Activated T-cell treated with anti-CD3 and anti-CD28 coated beads, Interleukin-2, amount 50 U/mL, for 72 hours (primary cell): ENCODE measurements at places on chromosomes 7 and 10. TPM values are rescaled to one million over a fixed set of nuclear protein-coding genes. Genes with fewer than 3 reads are reported as not detected.

GRCh38 chr10:131644289-131644688 is 256.5 kb upstream of the PPP2R2D start:
- H3K27me3 ChIP-seq, result no peaks in the 10 kb centered on the region
- H3K36me3 ChIP-seq, result no peaks in the 10 kb centered on the region
- no peak for DNase-seq
- H3K27ac ChIP-seq, result no peak overlapping the region
- H3K4me3 ChIP-seq, result peak overlapping the region; percentile 63

DNA sequence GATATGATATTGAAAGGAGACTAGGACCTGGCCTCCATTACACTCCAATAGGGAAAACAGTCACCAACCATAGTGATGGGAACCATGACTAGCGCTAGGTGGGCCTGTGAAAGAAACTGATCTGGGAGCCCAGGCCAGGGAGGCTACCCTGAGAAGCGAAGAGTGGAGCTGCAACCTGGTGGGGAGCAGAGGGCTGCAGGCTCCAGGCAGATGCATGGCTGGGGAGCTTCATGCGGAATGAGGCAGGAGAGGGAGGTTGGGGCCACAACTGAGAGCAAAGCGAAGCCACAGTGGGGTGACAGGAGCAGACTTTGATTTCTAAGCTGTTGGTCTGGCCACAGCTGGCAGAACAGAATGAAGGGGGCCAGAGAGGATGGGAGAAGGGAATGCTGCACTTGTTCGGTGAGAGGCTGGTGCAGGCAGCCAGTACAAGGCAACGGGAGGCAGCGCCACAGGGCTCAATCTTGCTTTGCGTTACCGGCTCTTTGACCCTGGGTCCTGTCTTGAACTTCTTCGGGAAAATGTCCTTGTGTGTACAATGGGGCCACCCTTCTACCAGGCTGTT is 88.4 kb downstream of the TACC2 start:
- H3K4me3 ChIP-seq, result no peak overlapping the region
- no peak for DNase-seq
- no peak overlapping the region for H3K27ac ChIP-seq
- H3K4me1 ChIP-seq, result no peaks in the 10 kb centered on the region
- H3K27me3 ChIP-seq, result no peaks in the 10 kb centered on the region

DNA sequence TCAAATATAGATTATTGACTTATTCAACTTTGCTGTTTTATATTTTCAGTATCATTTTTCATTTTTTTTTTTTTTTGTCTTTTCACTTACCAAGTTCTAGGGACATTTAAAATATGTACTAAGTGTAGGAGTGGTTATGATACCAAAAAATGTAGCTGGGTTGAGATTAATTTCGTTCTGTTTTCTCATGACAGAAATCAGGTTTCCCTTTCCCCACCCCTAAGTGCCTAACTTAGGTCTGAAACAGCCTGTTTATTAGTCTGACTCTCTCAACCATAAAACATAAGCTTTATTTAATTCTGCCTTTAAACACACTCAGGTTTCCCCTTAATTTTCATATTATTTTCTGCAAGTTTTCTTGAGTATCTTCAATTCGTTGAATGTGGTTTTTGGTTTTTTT is 22.1 kb downstream of the TMEM106B start:
- H3K27me3 ChIP-seq, result no peaks in the 10 kb centered on the region
- H3K36me3 ChIP-seq, result peaks cover 8% of the 10 kb centered on the region
- DNase-seq, result no peak
- H3K4me1 ChIP-seq, result peaks cover 10% of the 10 kb centered on the region

- no peaks in the 10 kb centered on the region for H3K4me1 ChIP-seq
- H3K27ac ChIP-seq, result no peak overlapping the region
- H3K36me3 ChIP-seq, result peaks cover 1% of the 10 kb centered on the region
These were observed 95.4 kb upstream of the WDR11 start for GRCh38 chr10:120755771-120756170.

DNA sequence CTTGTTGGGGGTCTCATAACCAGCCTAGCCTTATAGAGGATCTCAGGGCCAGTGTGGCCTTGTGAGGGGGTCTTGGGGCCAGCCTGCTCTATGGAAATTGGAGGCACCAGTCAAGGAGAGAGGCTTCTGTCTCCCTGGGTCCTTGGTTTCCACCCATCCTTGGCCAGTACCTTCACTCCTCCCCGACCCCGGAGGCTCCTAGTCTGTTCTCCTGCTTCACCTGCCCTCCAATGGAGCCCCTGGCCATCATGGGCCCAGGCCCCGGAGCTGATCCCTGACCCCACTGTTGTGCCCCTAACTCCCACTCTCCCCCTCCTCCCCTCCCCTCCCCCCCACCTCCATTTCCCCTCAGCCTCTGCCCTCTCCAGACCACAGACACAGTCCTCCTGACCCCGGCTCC is 29.7 kb downstream of the RASGEF1A start:
- no peak overlapping the region for H3K4me3 ChIP-seq
- H3K27me3 ChIP-seq, result no peaks in the 10 kb centered on the region
- DNase-seq, result no peak
- peaks cover 3% of the 10 kb centered on the region for H3K4me1 ChIP-seq

GRCh38 chr10:31034098-31034909 is 2.6 kb upstream of the ZNF438 start:
- H3K27me3 ChIP-seq, result no peaks in the 10 kb centered on the region
- no peaks in the 10 kb centered on the region for H3K36me3 ChIP-seq
- peaks cover 18% of the 10 kb centered on the region for H3K4me1 ChIP-seq
- H3K4me3 ChIP-seq, result no peak overlapping the region
- no peak for DNase-seq
- H3K27ac ChIP-seq, result no peak overlapping the region

- no peak overlapping the region for H3K27ac ChIP-seq
- H3K4me3 ChIP-seq, result no peak overlapping the region
- H3K27me3 ChIP-seq, result no peaks in the 10 kb centered on the region
- H3K4me1 ChIP-seq, result no peaks in the 10 kb centered on the region
These were observed 34.9 kb downstream of the FAM171A1 start for GRCh38 chr10:15336211-15336610.

DNA sequence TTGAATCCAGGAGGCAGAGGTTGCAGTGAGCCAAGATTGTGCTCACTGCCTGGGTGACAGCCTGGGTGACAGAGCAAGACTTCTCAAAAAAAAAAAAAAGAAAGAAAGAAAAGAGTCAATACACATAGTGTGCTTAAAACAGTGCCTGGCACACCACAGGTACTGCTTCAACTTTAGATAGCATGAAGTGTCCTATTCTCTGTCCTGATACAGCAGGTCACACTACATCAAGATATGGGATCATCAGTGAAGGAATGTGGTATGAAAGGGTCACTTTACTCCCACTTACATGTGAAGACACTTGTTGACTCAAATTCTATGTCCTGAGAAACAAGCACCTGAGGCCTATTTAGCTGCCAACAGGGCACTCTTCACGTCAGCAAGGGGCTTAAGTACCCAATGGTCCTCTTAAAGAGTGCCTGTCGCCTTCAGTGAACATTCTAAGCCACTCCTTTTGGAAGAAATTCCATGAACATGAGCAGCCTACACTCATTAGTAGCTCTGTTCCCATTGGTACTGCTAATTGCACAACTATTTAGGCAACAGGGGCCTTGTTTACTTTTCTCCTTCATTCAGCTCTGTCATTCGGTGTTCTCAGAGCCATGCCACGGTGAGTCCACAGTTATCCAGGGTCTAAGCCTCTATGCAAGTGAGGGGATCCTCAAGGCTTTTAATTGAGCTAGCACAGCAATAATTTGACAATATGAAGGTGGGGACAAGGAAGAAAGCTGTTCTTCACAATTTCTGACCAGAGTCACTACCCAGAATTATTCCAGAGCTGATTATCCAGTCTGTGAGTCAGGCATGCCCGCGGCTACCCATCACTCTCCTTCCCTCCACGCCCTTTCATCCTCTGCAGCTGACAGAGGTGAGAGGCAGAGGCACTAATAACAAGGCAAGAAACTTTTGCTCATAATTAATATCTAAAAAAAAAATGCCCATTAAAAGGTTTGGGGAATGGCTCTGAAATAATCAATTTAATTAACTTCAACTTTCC is 56.6 kb upstream of the PTN start:
- H3K27me3 ChIP-seq, result no peaks in the 10 kb centered on the region
- H3K4me3 ChIP-seq, result no peak overlapping the region
- H3K36me3 ChIP-seq, result no peaks in the 10 kb centered on the region
- no peaks in the 10 kb centered on the region for H3K4me1 ChIP-seq

GRCh38 chr7:157077986-157078644 is 60.6 kb upstream of the UBE3C start:
- no peak for DNase-seq
- peaks cover 2% of the 10 kb centered on the region for H3K36me3 ChIP-seq
- H3K4me3 ChIP-seq, result no peak overlapping the region
- H3K27ac ChIP-seq, result no peak overlapping the region
- peaks cover 46% of the 10 kb centered on the region for H3K27me3 ChIP-seq
- no peaks in the 10 kb centered on the region for H3K4me1 ChIP-seq

DNA sequence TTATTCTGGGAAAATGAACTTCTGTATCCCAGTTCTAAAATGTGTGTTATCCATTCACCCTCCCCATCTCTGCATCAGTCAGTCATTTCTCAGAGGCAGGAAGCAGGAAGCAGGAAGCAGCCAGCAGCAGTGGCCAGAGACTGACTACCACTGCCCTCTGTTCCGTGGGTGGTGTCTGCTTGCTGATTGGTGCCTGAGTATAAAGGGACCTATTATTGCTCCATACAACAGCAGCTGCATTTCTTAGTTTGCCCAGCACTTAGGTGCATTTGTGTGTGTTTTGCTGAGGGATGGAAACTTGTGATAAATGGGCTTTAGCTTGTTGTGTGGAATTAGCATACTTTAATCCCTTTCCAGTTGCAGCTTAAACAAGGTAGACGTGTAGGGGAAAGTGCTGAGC is 582.2 kb downstream of the SORCS1 start:
- no peak overlapping the region for H3K27ac ChIP-seq
- H3K4me1 ChIP-seq, result no peaks in the 10 kb centered on the region
- H3K27me3 ChIP-seq, result no peaks in the 10 kb centered on the region
- H3K4me3 ChIP-seq, result no peak overlapping the region

- no peak overlapping the region for H3K27ac ChIP-seq
- DNase-seq, result no peak
- no peaks in the 10 kb centered on the region for H3K36me3 ChIP-seq
- peaks cover 15% of the 10 kb centered on the region for H3K27me3 ChIP-seq
- H3K4me3 ChIP-seq, result no peak overlapping the region
These were observed 20.5 kb downstream of the GRID1 start for GRCh38 chr10:86345859-86346798.

GRCh38 chr10:18880530-18880929 is 168.1 kb upstream of the MALRD1 start:
- no peaks in the 10 kb centered on the region for H3K4me1 ChIP-seq
- H3K27ac ChIP-seq, result no peak overlapping the region
- no peak for DNase-seq
- no peaks in the 10 kb centered on the region for H3K36me3 ChIP-seq
- H3K4me3 ChIP-seq, result no peak overlapping the region
- H3K27me3 ChIP-seq, result no peaks in the 10 kb centered on the region

DNA sequence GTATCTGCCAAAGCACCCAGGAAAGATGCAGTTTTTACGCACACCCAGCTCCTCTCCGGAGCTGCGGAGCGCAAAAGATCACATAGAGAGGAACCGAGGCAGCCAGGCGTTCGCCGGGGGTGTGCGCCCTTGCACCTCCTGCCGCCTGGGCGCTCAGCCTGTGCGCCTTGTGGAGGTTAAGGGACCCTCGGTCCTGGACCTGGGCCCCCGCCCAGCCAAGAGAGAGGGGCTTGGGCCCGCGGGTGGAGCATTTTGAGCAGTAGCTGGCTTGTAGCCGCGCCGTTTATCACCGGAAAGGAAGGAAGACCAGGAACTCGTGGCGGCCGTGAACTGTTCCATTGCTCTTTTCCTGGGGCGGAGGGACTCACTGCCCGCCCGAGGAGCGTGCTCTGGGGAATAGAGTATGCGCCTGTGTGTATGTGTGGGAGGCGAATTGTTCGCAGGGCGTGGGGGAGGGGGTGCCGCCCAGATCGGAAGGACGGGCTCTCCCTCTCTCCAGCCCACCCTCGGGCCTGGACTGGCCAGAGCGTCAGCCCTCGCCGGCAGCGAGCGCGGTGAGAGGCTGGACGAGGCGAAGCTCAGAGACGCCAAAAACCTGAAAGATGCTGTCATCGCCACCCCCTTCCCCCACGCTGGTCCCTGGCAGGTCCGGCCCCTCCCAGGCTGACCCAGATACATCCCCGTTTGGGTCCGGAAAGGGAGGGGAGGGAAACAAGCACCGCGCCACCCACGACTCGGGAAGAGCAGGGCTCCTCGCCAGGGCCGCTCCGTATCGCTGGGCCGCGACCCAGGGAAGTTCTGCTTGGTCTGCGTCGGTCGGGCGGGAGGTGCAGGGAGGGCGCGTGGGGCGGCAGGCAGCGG is 1.2 kb upstream of the WNT2 start:
- peak overlapping the region; percentile 55 for H3K4me3 ChIP-seq
- no peak overlapping the region for H3K27ac ChIP-seq
- no peak for DNase-seq
- peaks cover 73% of the 10 kb centered on the region for H3K27me3 ChIP-seq

- no peaks in the 10 kb centered on the region for H3K36me3 ChIP-seq
- no peak overlapping the region for H3K4me3 ChIP-seq
- H3K4me1 ChIP-seq, result no peaks in the 10 kb centered on the region
- no peaks in the 10 kb centered on the region for H3K27me3 ChIP-seq
These were observed 241.0 kb downstream of the FRMD4A start for GRCh38 chr10:14089556-14090292.

DNA sequence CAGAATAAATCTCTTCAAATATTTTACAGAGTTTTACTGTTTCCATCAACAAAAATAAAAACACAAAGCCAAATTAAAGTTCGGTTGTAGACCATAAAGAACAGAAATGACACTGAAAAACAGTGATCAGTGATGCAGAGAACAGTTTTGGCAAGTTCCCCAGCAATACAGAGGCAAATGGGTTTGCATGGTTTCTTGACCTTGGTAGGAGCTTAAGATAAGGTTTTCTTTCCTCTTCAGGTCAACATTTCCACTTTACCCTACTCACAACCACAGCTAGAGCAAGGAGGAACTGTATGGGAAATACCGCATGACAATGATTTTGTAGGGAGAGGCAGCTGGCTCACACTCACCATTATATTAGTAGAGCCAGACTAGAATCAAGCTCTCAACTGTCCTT is 199.5 kb downstream of the SH2D4B start:
- H3K27ac ChIP-seq, result no peak overlapping the region
- H3K4me3 ChIP-seq, result no peak overlapping the region
- no peaks in the 10 kb centered on the region for H3K4me1 ChIP-seq
- no peak for DNase-seq
- peaks cover 6% of the 10 kb centered on the region for H3K27me3 ChIP-seq
- H3K36me3 ChIP-seq, result no peaks in the 10 kb centered on the region

GRCh38 chr7:25669961-25670841 is 441.9 kb upstream of the NPVF start:
- no peaks in the 10 kb centered on the region for H3K36me3 ChIP-seq
- peaks cover 7% of the 10 kb centered on the region for H3K27me3 ChIP-seq
- no peak overlapping the region for H3K27ac ChIP-seq
- no peak overlapping the region for H3K4me3 ChIP-seq
- H3K4me1 ChIP-seq, result no peaks in the 10 kb centered on the region

- H3K4me3 ChIP-seq, result no peak overlapping the region
- no peak overlapping the region for H3K27ac ChIP-seq
- no peaks in the 10 kb centered on the region for H3K36me3 ChIP-seq
- no peak for DNase-seq
- peaks cover 7% of the 10 kb centered on the region for H3K27me3 ChIP-seq
These were observed 426.0 kb downstream of the DNAJB6 start for GRCh38 chr7:157762824-157763223.

The PRR15 gene
- total RNA-seq, result not detected

The ERV3-1 gene
- total RNA-seq, result 14.6 TPM

The MTG1 gene
- 58.0 TPM for total RNA-seq

The SLC13A1 gene
- not detected for total RNA-seq

The OTUD1 gene
- 13.3 TPM for total RNA-seq

The TSPAN33 gene
- 17.3 TPM for total RNA-seq

The CCL24 gene
- total RNA-seq, result not detected

The CHRM2 gene
- total RNA-seq, result not detected

The NEURL1 gene
- 3.5 TPM for total RNA-seq

The SOSTDC1 gene
- not detected for total RNA-seq

The EPHB6 gene
- total RNA-seq, result 10.9 TPM

The TMEM60 gene
- 10.9 TPM for total RNA-seq
